ENCODE measurements at places on chromosomes 16 and 17.
A peak's percentile ranks its signal among the peaks of the same experiment; 100 is the strongest.

GRCh38 chr17:68320943-68321555 lies 29.8 kb downstream of the ARSG start:
- DNase-seq = no peak

GRCh38 chr17:410543-411401 lies 58.2 kb upstream of the RPH3AL start:
- DNase-seq = no peak

GRCh38 chr16:50442221-50442620 lies 73.4 kb upstream of the BRD7 start:
- DNase-seq = no peak

DNA sequence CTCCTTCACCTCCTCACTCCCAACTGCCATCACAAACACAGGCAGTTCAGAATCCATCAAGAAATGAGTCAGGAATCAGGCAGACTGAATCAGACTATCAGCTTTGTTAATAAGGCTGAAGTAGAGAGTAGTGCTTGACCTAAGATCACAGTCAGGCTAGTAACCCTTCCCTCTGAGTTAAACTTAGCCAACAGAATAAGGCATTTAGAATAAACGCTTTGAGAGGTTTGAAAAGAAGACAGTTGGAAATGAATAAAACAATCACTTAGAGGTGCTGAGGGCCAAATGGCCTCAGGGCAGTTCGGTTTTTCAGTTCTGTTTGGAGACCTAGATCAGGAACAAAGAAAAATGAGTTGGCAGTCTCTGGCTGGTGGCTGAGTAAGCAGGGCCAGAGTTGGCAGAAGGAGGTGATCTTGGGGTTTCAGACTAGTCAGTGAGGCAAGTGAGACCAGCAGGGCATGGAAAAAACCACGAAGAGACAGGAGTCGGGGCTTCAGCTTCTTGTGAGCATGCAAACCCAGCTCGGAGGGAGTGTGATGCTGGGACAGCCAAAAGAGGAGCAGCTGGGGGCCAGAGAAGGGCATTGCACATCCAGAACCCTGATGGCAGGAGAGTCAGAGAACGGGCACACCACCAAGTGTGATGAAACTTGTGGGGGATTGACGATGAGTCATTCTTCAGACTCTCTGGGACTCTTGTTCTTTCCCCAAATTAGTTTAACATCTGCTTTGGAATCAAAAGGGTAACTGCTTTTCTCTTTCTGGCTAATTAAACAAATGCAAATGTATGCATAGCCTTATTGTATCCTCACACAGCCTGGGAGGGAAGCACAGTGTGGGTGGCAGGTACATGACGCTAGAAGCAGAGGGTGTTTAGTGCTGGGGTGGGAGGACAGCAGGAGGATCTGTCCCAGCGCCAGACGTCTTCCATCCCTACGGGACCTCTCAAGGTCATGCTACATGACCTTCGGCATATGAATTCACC lies 54.8 kb downstream of the SPECC1 start:
- peak; percentile 39 for DNase-seq

DNA sequence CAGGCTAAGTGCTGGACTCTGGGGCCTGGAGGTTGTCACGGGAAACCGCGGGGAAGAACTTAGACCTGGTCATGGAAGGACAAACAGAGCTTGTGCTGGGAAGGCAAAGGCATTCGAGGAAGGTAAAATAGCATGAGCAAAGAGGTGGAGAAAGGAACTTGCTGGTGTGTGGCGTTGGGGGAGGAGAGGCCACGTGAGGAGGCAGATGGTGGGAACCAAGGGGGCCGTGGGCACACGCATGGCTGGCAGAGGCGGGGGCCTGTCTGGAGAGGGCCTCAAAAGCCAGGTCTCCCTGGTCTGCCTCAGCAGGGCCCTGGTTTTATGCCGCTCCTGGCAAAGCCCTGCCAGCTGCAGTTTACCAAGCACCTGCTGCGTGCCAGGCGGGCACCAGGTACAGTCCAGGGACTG lies 15.3 kb downstream of the CORO7 start:
- DNase-seq = no peak

- no peak for DNase-seq
These were observed 145.6 kb downstream of the GSG1L start for GRCh38 chr16:27917949-27918348.

- no peak for DNase-seq
These were observed 1030.9 kb upstream of the CDH8 start for GRCh38 chr16:63067141-63067540.

DNA sequence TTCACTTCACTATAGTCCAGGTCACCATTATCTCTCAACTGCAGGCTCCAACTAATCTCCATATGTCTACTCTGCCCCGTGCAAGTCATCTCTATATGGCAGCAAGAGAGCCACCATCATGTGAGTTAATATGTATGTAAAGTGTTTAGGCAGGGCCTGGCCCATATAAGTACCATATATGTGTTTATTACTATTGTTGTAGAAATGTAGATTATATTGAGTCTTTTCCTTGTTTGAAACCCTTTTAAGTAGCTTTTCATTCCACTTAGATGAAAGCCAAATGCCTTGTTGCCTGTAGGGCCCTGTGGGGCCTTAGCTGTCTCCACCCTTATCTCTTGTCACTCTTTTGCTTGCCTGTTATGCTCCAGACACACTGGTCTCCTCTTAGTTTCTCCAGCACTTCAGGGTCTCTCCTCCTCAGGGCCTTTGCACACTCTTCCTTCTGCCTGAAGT lies 164.0 kb downstream of the PHKB start:
- DNase-seq = no peak

- DNase-seq = no peak
These were observed 61.9 kb upstream of the FOXF1 start for GRCh38 chr16:86448306-86448890.

- no peak for DNase-seq
These were observed 64.5 kb upstream of the MED9 start for GRCh38 chr17:17412326-17412725.

DNA sequence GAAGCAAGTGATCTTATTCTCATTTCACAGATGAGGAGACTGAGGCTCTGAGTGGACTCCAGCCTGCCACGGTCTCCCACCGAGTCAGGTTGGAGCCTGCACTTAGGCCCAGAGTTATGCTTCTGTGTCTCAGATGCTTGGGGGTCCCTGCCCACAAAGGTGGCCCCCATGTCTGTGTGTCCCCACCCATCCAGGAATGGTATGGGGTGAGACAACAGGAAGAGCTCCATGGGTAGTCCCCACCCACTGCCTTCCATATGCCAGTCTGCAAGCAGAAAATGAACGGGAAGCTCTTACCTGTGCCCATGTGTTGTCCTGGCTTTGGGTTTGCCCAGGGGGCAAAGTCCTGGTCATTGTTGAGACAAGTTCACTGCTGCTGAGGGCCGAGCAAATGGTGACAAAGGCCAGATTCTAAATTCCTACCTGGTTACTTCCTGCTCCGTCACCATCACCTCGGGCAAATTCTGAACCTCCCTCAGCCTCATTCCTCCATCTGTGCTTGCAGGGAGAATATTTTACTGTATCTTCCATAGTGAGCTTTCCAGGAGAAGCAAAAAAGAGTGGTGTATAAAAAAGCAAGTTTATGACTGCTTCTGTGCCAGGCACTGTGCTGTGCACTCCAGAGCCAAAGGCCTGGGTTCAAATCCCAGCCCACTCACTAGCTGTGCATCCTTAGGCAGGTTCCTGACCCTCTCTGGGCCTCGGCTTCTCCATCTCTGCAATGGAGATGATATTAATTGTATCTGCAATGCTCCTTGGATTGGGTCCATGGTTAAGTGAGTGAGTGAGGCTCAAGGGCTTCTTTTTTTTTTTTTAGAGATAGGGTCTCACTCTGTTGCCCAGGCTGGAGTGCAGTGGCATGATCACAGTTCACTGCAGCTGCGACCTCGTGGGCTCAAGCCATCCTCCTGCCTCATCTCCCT lies 9.3 kb downstream of the IL4R start:
- DNase-seq = no peak

GRCh38 chr17:79338604-79339003 lies 264.0 kb downstream of the ENGASE start:
- DNase-seq = no peak

GRCh38 chr17:78138204-78139060 lies 7.8 kb upstream of the C17orf99 start:
- DNase-seq = no peak

DNA sequence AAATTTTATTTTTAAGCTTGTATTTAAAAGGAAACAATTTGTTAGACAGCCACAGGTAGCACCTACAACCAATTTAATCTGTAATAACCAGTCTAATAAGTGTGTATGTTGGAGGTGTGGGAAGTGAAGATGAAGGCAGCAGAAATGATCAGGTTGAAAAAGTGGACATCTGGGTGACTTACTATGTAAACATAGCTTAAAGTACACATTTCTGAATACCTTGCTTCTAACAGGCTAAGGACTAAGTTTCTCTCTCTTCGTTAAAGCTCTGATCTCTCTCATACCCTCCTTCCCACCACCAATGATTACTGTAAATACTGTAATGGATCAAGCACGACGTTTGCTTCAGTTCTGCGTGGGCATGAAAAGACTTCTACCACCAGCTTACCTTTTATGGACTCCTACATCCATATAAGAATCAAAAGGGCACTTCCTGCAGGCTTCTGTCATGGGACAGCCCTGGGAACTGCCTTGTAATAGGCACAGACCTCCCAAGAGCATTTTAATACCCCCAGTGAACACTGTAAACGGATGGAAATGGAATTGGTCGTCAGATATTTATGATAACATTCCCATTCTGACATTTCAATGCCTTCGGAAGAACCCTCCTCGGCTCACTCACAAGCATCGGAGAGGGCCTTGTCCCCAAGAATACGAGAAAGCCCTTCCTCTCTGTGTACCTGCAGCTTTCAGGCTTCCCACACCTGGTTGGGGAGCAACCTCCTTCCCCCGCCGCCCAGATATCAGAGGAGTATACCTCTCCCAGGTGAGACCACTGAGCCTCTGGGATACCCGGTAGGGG lies 700 bp downstream of the CCDC43 start:
- no peak for DNase-seq

DNA sequence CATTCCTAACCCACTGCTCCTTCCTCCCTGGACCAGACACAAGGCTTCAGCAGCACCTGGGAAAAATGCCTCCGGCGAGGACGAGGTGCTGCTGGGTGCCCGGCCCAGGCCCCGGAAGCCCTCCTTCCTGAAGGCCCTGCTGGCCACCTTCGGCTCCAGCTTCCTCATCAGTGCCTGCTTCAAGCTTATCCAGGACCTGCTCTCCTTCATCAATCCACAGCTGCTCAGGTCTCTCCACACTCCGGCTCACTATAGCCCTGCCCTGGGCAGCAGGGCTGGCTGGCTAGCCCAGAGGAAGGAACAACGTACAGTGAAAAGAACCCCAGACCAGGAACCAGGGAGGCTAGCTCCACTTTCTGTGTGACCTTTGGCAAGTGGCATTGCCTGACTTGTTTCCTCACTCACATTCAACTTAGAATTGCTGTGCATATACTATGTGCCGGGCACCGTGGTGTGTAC lies 26.2 kb downstream of the ABCC3 start:
- DNase-seq = no peak

DNA sequence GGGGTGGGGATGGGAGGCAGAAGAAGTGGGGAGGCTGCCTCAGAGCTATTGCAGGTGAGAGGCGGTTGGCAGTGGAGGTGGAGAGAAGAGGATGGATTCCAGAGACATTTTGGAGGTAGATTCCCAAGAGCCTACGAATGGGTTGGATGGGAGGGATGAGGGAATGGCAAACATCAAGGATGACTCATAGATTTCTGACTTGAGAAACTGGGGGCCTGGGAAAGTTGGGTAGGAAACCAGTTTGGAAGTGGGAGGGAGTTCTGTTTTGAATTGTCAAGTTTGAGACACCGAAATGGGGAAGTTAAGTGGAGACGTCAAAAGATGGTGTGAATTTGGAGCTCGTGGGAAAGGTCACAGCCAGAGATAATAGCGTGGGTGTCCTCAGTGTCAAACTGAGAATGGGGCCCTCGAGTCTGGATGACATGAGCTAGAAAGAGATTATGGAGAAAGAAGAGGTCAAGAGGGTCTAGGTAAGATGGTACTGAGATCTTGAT lies 6.2 kb upstream of the CYLD start:
- no peak for DNase-seq

- peak; percentile 17 for DNase-seq
These were observed 6.1 kb downstream of the DRG2 start for GRCh38 chr17:18093616-18094408.

DNA sequence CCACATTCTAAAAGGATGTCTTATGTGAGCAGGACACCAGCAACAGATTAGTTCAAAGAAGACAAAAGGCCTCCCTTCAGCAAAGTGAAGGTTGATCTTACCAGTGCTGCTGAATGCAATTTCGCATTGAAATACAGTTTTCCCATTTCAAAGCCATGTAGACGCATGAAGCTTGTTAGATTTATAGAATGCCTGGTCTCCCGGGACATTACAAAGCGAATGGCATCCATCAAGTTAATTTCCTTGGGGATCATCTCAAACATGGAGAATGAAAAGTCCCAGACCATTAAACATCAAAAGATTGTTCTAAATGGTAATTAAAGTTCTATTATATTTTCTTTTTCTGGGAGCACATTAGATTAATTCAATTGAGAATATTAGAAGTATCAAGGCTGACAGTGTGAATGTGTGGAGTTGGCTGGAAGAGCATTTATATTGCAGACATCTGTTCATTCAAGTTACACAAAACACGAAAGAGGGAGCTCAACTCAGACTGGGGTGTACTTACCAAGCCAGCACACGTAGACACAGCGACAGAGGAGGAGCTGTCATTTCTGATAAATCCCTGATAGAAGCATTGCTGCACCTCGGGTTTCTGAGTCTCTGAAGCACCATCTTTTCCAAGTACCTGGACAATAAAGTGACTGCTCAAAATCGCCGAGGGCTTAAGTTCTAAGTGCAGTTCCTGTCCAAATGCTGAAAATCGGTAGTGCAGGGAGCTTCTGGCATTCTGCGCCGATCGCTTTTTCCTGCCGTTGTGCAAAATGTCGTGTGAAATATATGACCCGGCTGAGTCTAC lies 3.8 kb downstream of the ADAMTS18 start:
- DNase-seq = no peak

DNA sequence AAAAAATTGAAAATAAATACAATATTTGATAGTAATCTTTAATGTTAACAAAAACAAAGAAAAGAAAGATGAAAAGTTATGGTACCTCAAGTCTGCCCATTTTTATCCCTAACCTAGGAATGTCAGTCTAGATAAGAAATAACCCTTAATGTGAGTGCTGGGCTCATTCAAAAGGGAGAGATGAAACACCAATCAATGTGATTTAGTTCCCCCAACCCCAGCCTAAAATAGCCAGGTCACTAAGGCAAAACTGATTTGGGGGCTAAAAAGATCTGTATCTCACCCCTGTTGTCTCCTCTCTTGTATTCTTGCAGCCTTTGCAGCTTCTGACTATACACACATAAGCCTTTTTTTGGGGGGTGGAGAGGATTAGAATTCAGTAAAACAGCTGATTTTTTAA lies 3.2 kb upstream of the IGF2BP1 start:
- no peak for DNase-seq

- DNase-seq = no peak
These were observed 243.0 kb upstream of the MYOCD start for GRCh38 chr17:12422651-12423050.

DNA sequence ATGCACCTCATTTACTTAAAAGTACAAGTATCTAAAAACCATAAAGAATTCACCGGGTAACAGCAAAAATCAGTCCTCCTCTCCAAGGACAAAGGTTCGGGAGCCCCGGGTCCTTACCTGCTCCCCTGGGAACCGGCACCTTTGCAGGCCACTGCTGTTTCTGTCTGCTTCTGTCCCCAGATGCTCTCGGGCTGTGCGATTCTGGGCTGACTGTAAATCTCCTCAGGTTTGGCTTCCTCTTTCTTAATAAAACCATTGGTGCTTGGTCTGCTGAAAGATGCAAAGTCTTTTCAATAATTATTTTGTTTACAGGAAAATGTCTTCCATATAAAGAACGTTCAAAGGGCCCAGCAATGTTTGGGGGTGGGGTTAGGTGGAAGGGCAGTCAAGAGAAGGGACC lies 63.9 kb downstream of the MARCHF10 start:
- no peak for DNase-seq

- DNase-seq = no peak
These were observed 140.3 kb upstream of the ERCC4 start for GRCh38 chr16:13779676-13780075.
